IMR-90 (cell line): ENCODE measurements at places on chromosomes 16 and 17. TPM values are rescaled to one million over a fixed set of nuclear protein-coding genes. Genes with fewer than 3 reads are reported as not detected.
A peak's percentile ranks its signal among the peaks of the same experiment; 100 is the strongest.

Gene SPAG5
- total RNA-seq = 55.5 and 60.8 TPM in 2 replicates

Gene METTL9
- total RNA-seq = 95.5 and 95.8 TPM in 2 replicates

Gene PRKCB
- under 0.01 TPM in 1 of 2 replicates, not detected in the other for total RNA-seq

- peak within 1 kb of the TSS; percentile 38 for H3K4me3 ChIP-seq
- no peak within 1 kb of the TSS for H3K27ac ChIP-seq
- H3K36me3 ChIP-seq = no peaks in the 10 kb centered on the region
- H3K27me3 ChIP-seq = peaks cover 98% of the 10 kb centered on the region
- peak; percentile 47 for DNase-seq
These were observed at the start of gene HOXB9 for GRCh38 chr17:48626245-48627117. TSS of gene HOXB9 (minus strand) at chr17:48626358. CDS start at chr17:48626269, 89 bp downstream.

GRCh38 chr16:71430744-71431143, 11.1 kb downstream of the TLE7 start:
- H3K27ac ChIP-seq = no peak overlapping the region
- H3K36me3 ChIP-seq = no peaks in the 10 kb centered on the region
- H3K4me1 ChIP-seq = no peaks in the 10 kb centered on the region
- no peak overlapping the region for H3K4me3 ChIP-seq
- DNase-seq = no peak
- H3K27me3 ChIP-seq = peaks cover 8% of the 10 kb centered on the region

DNA sequence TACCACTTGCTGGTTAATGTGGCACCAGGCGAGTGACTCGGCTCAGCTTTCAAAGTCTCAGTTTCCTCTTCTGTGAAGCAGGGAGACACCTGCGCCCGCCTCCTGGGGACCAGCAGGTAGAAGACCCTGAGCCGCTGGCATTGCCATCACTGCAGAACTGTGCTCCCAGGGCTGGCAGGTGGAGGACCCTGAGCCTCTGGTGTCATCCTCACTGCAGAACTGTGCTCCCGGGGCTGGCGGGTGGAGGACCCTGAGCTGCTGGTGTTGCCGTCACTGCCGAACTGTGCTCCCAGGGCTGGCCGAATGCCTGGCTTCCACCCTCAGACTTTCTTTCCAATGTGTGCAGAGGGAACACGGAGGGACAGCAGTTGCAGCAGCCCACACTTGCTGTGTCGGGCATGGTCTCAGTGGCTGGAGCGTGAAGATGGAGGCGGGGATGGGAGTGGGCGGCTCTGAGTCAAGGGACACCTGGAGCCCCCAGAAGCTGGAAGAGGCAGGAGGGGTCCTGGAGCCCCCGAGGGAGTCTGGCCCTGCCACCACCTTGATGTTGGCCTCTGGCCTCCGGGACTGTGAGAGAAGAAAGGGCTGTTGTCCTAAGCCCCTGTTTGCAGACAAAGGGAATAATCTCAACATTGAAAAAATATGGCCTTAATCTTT, 75.8 kb upstream of the METTL9 start:
- peaks cover 10% of the 10 kb centered on the region for H3K4me1 ChIP-seq
- peaks cover 7% of the 10 kb centered on the region; the same call in 1 of the 2 replicates for H3K27me3 ChIP-seq
- H3K27ac ChIP-seq = no peak overlapping the region
- DNase-seq = no peak

DNA sequence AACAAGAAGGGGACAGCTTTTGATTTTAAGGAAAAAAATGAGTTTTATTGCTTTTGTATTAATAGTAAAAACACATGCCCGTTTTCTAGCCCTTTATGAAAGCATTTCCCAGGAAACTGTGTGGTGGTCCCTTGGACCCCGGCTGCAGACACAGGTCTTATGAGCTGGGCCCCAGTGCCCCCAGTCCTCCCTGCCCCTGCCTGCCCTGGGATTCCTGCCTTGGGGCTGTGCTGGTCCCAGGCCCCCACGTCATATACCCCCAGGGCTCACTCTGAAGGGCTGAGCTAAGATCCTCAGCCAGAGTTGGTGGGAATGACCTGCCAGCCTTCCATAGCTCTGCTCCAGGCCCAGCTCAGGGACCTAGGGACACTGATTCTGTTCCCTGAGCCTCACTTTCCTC, 30.8 kb downstream of the GINS2 start:
- H3K4me3 ChIP-seq = no peak overlapping the region
- DNase-seq = no peak
- H3K27me3 ChIP-seq = no peaks in the 10 kb centered on the region
- H3K27ac ChIP-seq = no peak overlapping the region
- peaks cover 72% of the 10 kb centered on the region for H3K36me3 ChIP-seq

GRCh38 chr17:76063875-76064546, 8.3 kb downstream of the SRP68 start:
- H3K36me3 ChIP-seq = peaks cover 69% of the 10 kb centered on the region
- no peak overlapping the region for H3K27ac ChIP-seq
- H3K4me1 ChIP-seq = no peaks in the 10 kb centered on the region
- H3K4me3 ChIP-seq = no peak overlapping the region

GRCh38 chr16:57677622-57678369, 9.7 kb downstream of the ADGRG3 start:
- no peaks in the 10 kb centered on the region for H3K4me1 ChIP-seq
- peaks cover 70% of the 10 kb centered on the region for H3K27me3 ChIP-seq
- H3K4me3 ChIP-seq = no peak overlapping the region

DNA sequence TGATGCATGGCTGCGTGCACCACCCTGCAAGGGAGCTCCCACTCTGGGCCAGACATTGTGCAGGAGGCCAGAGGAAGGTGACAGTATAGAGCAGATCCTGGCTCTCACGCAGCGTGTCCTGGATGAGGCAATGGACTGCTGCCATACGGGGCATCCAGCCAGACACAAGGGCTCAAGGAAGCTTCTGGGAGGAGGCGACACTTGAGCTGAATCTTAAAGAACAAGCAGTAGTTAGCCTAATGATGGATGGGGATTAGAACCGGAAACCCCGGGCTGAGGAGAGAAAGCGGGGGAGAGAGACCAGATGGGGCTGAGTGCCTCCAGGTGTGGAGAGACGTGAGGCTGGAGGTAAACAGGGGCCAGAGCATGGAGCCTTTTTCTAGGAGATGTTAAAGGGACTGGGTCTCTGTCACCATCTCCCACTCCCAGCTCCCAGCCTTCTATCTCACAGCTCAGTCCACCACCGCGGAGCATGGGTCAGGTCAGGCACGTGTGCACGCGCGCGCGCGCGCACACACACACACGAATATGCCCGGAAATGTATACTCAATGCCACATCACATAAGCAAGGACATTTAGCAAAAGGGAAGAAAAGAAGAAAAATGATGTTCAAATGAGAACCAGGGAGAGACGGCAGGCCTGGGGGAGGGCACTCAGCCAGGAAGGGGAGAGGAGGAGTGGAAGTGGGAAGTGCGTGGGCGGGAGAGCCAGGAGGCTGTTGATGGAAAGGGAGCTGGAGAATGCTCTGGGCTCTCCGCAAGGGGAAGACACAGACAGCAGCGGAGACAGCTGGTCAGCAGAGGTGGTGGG, 46.3 kb downstream of the CCDC42 start:
- no peak overlapping the region for H3K4me3 ChIP-seq
- H3K36me3 ChIP-seq = no peaks in the 10 kb centered on the region
- peak overlapping the region; percentile 98 for H3K27ac ChIP-seq
- DNase-seq = peak; percentile 79

DNA sequence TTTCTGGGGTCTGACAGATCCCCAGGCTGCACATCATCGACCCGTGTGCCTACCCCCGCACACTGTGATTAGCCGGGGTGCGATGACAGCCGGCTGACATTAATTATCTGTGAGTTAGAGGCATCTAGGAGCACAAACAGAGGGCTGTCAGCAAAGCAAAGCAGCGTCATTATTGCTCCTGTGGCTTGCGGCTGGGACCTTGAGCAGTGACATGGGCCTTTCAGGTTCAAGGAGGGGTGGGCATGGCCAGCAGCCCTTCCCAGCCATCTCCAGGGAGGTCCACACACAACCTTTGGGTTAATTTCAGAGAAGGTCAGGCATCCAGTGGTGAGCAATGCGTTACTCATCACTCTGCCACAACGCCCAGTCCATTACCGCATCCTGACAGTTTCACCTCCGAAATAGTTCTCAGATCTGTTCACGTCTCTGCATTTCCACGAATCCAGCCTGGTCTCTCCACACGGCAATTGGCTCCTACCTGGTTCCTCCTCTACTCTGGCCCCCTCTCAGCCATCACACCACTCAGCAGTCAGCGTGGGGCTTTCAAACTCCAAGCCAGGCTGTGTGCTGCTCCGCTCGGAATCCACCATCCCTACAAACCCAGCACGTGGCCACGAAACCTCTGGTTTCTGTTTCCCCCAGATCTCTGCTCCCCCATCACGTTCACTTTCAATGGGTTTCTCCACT, 249.7 kb upstream of the C16orf82 start:
- no peak overlapping the region for H3K27ac ChIP-seq
- H3K4me3 ChIP-seq = no peak overlapping the region
- no peaks in the 10 kb centered on the region for H3K4me1 ChIP-seq
- H3K27me3 ChIP-seq = no peaks in the 10 kb centered on the region

GRCh38 chr17:61822326-61823285, 40.7 kb downstream of the BRIP1 start:
- no peaks in the 10 kb centered on the region for H3K4me1 ChIP-seq
- DNase-seq = no peak
- no peak overlapping the region for H3K4me3 ChIP-seq
- peaks cover 4% of the 10 kb centered on the region; the same call in 1 of the 2 replicates for H3K36me3 ChIP-seq

- DNase-seq = peak; percentile 69
- H3K4me1 ChIP-seq = peaks cover 18% of the 10 kb centered on the region
- peak overlapping the region; percentile 95 for H3K4me3 ChIP-seq
- H3K36me3 ChIP-seq = peaks cover 19% of the 10 kb centered on the region
- peak overlapping the region; percentile 96 for H3K27ac ChIP-seq
These were observed 567 bp downstream of the SOX9 start for GRCh38 chr17:72121164-72122009.

DNA sequence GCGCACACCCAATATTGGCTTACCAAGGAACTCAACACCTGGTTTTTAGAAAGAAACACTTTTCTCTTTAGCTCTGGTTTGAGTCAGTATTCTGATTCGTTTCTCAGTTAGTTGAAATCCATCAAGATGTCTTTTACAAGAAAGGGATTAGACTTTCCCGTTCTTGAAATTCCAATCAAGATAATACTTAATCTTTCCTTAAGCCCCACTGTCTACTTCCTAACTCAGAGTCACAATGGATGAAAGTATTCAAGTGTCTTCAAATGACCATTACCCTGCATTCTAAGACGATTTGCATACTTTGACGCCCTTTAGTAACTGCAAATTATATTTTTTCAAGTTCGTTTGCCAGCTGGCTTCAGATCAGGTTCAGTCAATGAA, 189.8 kb downstream of the USP22 start:
- H3K4me3 ChIP-seq = no peak overlapping the region
- no peaks in the 10 kb centered on the region; the same call in 1 of the 2 replicates for H3K4me1 ChIP-seq
- H3K36me3 ChIP-seq = no peaks in the 10 kb centered on the region
- peaks cover 18% of the 10 kb centered on the region for H3K27me3 ChIP-seq
- no peak overlapping the region for H3K27ac ChIP-seq

- no peaks in the 10 kb centered on the region for H3K36me3 ChIP-seq
- peaks cover 58% of the 10 kb centered on the region for H3K4me1 ChIP-seq
- DNase-seq = peak; percentile 98
These were observed 78.6 kb upstream of the ZNF469 start for GRCh38 chr16:88303890-88304819.

DNA sequence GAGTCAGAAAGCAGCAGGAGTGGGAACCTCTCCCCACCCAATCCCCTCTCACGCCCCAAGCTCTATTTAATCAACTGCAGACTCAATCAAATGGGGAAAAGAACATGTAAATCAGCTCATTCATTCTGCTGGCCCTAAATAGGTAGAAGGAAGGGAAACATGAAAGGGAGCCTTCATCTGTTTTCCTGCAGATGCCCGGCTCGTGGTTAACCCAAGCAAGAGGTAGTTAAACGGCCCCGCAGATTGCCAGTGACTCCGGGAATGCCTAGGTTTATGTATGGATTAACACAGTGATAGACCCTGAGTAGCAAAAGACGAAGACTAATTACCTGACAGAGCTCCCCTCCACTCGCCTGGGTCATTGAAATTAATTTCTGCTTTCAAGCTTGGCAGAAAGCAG, 542.0 kb downstream of the WWOX start:
- H3K36me3 ChIP-seq = no peaks in the 10 kb centered on the region
- H3K4me1 ChIP-seq = no peaks in the 10 kb centered on the region
- no peak overlapping the region for H3K27ac ChIP-seq
- H3K27me3 ChIP-seq = no peaks in the 10 kb centered on the region
- no peak overlapping the region for H3K4me3 ChIP-seq

GRCh38 chr16:24996301-24996700, 18.9 kb downstream of the ARHGAP17 start:
- DNase-seq = no peak
- peaks cover 4% of the 10 kb centered on the region for H3K36me3 ChIP-seq
- H3K27me3 ChIP-seq = no peaks in the 10 kb centered on the region
- H3K4me1 ChIP-seq = peaks cover 33% of the 10 kb centered on the region
- no peak overlapping the region for H3K4me3 ChIP-seq

GRCh38 chr17:34110315-34110714, 144.8 kb upstream of the CCL2 start:
- H3K4me3 ChIP-seq = no peak overlapping the region
- no peak overlapping the region for H3K27ac ChIP-seq
- H3K27me3 ChIP-seq = no peaks in the 10 kb centered on the region
- no peak for DNase-seq
- no peaks in the 10 kb centered on the region for H3K36me3 ChIP-seq
- no peaks in the 10 kb centered on the region for H3K4me1 ChIP-seq

GRCh38 chr17:29778956-29779811, 150.8 kb downstream of the SSH2 start:
- H3K4me3 ChIP-seq = no peak overlapping the region
- DNase-seq = peak; percentile 46
- no peak overlapping the region for H3K27ac ChIP-seq
- H3K27me3 ChIP-seq = no peaks in the 10 kb centered on the region
